Suprapubic skin (tissue), 4 donors: ENCODE measurements at places on chromosomes 1 and 21. TPM values are rescaled to one million over a fixed set of nuclear protein-coding genes. Genes with fewer than 3 reads are reported as not detected.

CPLANE2 gene
- total RNA-seq: 16.7 TPM

DNA sequence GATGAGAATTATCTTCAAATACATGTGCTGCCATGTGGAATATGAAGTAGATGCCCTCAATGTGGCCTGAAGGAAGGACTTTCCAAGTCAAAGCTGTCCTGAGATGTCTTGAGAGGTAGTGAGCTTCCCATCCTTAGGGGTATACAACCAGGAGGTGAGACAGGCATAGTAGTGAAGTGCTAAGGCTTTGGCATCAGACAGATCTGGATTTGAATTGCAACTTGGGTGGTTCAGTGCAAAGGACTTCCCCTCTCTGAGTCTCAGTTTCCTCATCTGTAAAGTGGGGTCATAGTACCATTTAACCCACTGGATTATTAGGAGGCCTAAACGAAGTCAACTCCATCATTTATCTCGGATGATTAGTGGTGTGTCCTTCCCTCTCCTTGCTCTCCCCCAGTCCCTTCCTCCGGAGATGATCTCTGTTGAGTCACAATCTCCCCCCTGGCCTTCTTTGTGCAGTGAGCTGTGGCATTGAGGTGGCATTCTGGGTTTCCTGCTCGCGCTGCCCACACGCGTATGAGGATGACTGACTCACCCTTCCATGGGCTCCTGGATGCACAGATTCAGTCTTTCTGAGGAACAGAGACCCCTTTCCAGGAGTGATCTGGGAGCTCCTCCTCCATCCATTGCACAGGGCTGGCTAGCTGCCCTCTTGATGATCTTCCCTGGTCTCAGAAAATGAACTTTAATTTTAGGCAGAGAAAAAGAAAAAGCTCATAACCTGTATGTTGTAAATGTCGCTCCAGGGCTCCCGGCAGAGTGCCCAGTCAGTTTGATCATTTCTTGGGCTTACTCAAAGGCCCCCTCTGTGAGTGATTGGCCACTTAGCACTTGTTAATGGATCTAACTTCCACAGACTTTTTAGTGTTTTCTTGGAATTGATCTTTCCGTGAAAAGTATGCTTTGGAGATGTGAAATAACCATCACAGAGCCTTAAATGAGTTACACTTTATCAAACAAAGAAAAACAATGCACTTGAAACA lies 354.6 kb downstream of the PTPRU start:
- no peak for DNase-seq

DNA sequence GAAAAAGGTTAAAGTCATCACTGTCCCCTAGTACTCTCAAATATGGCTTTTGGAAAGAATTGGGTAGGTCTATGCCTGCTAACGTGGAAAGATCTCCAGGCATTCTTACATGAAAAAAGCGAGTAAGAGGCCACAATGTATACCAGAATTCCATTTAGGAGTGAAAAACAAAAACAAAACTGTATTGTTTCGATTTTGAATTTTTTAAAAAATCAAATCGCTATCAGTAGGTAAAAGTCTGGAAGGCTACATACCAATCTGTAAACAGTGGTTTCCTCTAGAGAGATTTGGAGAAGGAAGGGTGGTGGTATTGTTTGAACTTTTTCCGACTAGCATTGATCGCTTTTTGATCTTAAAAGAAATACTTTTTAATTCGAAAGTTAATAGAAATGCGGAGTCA lies 55.9 kb downstream of the RRAGC start:
- DNase-seq: no peak

STUM gene
- 2.0 TPM for total RNA-seq
